NCI-H1105 treated with DMSO at 0.1 percent for 48 hours (cell line): ENCODE measurements at places on chromosomes 5 and 9.
A peak's percentile ranks its signal among the peaks of the same experiment; 100 is the strongest.

GRCh38 chr5:91101600-91102379 lies 281.3 kb downstream of the ARRDC3 start:
- DNase-seq = peak; percentile 42

GRCh38 chr5:11507156-11507910 lies 396.9 kb downstream of the CTNND2 start:
- DNase-seq = no peak

DNA sequence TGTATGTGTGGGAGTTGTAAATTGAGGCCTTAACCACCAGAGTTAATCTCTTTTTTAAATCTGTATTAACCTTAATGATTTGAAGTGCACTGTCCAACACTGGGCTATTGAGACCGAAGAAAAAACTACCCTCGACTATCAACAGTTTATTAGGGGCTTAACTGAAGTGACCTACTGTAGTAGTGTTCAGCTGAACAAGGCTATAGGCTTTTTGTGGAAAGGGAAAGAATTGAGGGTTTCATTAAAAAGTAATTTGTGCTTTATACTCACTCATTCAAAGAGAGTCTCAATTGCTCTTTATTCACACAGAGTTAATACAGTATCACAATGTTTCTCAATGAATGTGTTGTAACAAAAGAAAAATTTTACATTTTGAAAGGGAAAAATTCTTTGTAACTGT lies 267.5 kb downstream of the SLF1 start:
- no peak for DNase-seq

- DNase-seq = peak; percentile 16
Measured at GRCh38 chr9:86978922-86979474, 31.7 kb upstream of the GAS1 start.

DNA sequence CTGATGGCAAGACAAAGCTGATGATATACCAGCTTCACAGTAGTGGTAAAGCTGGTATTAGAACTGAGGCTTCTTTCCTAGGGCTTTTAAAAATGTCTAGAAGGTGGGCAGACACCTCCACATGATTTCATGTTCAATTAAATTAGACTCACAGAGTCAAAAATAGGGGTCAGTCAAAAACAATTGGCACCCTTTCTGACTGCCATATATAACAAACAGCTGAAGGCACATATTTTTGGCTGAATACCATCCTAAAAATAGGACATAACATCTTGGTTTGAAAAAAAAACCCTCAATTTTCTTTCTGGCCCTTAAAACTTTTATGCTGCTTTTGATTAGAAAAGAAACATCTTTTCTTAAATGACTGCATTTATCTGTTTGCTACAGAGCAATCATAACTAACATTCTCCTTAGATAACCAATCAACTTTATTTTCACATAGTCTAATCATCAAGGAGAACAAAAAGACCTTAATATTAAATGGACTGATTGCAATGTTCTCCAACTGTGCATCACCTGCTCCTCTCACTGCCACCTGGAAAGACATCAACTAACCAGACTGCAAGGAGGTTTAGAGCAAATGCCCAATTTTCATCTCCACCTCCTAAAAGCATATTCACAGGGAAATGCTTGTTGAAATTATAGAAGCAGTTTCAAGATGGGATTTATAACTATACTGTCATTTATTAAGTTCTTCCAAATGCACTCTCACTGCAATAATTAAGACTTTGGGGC lies 3.2 kb downstream of the SGTB start:
- DNase-seq = no peak

DNA sequence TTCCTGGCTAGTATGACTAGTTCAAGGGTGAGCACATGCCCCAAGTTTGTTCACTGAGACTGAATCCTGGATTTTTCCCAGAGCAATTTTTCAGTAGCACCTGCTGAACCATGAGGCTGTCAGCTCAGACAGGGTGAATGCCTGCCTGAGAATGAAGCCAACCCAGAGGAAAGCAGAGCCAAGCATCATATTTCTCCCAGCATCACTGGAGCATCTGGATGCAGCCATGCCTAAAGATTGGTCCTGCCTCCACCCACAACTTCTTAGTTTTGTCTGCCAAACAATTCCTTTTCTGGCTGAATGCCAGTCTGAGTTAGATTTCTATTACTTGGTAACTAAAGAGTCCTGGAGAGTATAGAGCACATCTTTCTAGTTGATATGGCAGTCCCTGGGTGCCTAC lies 343.6 kb downstream of the CSNK1G3 start:
- peak; percentile 60 for DNase-seq

DNA sequence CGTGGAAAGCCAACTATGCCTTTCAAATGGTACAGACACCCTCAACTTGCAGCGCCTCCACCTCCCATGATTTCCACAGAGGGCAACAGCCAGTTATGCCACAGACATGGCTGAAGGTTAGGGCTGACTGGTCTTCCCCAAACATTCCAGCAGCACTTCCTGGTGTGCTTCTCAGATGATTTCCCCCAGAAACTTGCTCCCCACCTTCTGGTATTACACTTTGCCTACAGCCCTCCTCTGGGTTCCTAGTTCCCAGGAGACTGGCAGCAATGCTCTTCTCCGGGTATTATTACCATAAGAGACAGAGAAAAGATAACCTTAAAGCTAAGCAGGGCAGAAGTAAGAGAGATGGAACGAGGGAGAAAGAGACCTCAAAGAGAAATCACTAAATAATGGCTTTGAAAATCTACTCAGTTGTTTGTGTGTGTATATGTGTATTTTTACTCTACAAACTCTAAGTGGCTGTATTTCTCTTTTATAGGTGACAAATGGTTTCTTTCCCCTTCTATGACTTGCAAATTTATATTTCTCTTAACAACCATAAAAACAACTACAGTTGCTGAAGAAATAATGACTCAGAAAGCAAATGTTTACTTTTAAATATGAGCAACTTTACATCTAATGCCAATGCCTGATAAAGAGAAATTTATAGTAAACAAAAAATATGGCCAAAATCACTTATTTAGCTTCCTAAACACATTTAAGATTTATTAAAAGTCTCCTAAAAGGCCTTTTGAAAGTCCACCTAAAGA lies 133.8 kb downstream of the PDE4D start:
- DNase-seq = no peak

DNA sequence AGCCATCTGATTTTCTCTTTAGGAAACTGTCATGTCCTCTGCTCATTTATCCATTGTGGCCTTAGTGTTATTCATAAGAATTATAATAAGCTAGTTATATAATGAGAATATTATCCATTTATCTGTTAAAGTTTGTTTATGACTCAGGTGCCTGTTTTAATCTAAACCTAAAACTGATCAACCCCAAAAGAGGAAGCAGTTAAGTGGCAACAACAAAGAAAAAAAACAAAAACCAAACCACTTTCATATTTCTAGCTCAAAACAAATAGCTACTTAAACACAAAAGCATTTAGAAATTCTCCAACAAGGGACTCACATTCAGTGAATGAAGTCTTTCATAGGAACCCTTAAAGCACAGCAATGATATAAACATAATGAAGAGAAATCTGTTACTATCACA lies 116.4 kb downstream of the APBA1 start:
- DNase-seq = no peak

- DNase-seq = no peak
Measured at GRCh38 chr9:11135851-11136250, 523.0 kb upstream of the PTPRD start.

- no peak for DNase-seq
Measured at GRCh38 chr9:35271637-35272036, 109.8 kb downstream of the UNC13B start.

GRCh38 chr5:132264546-132265335 lies 7.2 kb downstream of the PDLIM4 start:
- no peak for DNase-seq

DNA sequence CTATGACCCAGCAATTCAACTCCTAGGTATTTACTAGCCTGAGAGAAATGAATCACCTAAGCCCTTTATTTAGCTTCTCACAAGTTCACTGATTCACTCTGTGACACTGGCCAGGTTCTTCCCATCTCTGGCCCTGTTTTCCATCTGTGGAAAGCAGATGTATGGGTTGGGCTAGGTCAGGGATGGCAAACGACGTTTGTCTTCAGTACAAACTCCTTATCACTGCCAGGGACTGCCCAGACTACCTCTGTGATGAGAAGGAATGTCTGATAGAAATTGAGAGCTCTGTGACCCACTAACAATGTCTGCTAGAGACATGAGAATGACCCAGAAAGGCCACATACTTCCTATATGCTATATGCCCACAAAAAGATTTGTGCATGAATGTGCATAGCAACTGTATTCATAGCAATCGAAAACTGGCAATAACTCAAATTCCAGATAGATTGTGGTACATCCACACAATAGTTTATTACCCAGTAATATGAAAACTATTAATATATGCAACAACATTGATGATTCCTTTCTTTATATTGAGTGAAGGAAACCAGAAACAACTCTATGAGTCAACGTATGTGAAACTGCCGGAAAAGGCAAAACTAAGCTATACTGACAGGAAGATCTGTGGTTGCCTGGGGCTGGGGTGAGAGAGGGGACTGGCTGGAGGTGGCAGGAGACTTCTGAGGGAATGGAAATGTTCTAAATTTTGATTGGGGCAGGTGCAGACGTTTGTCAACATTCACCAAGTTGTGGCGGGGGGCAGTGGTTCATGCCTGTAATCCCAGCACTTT lies 32.0 kb upstream of the ADAM19 start:
- no peak for DNase-seq

- DNase-seq = no peak
Measured at GRCh38 chr9:89749500-89750116, 144.8 kb downstream of the GADD45G start.

DNA sequence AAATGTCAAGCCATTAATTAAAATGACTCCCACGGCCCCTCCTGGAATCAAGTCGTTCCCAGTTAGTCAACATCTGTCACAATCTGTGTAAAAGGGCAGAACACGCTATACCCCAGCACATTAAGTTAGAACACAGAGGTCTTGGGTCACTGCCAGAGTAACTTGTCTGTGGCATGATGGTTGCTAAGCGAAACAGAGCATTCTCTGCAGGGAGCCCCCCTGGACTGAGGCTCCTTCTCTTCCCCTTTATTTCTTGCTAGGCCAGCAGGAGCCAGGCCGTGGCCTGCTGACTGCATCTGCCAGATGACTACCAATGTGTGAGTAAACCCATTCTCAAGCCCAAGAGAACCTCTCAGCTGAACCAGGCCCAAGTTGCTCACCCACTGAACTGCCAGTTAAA lies 51.9 kb upstream of the ZBED3 start:
- DNase-seq = no peak

DNA sequence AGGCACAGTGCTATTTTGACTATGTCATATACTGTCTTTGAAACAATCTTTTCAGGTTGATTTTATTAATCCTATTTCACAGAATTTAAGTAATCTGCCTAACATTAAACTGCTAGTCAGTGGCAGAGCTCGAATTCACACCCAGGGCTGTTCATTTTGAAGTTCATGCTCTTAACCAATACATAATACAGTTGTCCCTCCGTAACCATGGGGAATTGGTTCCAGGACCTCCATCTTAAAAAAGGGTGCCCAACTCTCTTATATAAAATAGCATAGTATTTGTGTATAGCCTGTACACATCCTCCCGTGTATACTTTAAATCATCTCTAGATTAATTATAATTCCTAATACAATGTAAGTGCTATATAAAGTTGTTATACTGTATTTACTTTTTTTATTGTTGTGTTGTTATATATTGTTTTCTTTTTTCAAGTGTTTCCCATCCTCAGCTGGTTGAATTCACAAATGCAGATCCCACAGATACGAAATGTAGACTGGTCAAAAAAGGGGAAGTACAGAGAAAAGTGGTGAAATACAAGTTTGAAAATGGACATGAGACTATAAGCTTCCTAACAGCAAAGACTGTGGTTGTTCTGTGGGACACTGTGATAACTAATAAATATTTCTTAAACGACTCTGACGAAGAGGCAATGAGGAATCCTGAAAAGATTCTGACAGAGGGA lies 18.3 kb downstream of the RFX3 start:
- DNase-seq = no peak

DNA sequence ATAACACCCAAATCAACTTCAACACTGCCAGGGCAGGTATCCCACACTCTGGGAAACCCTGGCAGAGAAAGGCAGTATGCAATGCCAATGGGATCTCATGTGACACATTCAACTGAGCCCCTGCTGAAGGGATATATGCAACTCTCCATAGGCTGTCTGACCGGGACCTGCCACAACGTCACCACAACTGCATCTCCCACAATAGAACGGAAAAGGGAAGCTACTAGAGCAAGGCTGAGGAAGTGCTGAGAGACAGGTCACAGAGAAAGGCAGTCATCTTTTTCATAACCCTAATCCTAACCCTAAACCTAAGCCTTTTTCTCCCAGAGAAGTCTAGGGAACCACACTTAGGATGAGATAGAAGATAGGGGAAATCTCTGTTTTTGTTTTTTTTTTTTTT lies 345.9 kb upstream of the CD180 start:
- DNase-seq = no peak

DNA sequence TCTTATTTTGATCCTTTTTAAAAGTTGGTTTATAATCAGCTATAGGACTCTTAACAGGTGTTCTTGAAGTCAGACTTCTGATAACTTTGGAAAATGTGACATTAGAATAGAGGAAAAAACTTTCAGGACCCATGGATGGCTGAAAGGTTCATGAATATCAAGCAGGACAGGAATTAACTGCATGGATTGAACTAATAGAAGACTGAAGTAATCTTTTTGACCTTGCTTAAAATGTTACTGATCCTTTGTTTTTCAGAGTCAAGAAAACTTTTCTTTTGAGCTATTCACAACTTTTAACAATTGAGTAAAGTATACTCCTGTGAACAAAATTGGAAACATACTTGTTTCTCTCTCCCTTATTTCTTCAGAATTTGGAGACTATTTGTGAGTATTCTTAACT lies 79.2 kb downstream of the PLK2 start:
- no peak for DNase-seq

DNA sequence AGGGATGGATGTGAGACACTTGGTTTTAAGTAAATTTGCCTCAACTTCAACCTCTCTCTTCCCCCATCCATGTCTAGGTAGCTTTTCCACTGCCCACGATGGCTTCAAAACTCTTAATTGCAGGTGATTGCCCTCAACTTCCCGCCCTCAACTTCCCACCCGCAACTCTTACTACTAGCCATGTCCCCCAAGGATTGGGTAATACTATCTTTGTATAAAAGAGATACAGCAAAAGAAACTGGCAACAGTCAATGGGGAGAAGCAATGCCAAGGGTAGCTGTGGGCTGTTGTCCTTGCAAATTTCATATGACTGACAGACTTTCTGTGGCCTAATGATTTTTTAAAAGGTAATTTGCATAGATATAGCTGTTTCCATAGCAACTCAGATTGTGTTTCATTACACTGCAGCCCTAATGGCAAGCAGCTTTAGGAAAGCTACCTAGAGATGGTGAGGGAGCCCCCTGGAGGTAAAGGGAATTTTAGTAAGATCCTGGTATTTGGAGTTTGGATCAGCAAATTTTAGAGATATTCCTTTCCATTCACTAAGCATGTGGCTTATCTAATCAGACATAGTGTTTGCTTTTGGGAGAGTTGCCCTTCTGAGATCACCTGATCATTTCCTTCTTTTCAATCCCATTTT lies 421.5 kb upstream of the DAP start:
- peak; percentile 28 for DNase-seq

GRCh38 chr5:142511358-142511757 lies 174.5 kb downstream of the FGF1 start:
- no peak for DNase-seq

GRCh38 chr9:136975644-136976043 lies 1.7 kb upstream of the PTGDS start:
- no peak for DNase-seq
